NCI-H1092 treated with DMSO at 0.1 percent for 48 hours (cell line): ENCODE measurements at places on chromosomes 5 and 9.

DNA sequence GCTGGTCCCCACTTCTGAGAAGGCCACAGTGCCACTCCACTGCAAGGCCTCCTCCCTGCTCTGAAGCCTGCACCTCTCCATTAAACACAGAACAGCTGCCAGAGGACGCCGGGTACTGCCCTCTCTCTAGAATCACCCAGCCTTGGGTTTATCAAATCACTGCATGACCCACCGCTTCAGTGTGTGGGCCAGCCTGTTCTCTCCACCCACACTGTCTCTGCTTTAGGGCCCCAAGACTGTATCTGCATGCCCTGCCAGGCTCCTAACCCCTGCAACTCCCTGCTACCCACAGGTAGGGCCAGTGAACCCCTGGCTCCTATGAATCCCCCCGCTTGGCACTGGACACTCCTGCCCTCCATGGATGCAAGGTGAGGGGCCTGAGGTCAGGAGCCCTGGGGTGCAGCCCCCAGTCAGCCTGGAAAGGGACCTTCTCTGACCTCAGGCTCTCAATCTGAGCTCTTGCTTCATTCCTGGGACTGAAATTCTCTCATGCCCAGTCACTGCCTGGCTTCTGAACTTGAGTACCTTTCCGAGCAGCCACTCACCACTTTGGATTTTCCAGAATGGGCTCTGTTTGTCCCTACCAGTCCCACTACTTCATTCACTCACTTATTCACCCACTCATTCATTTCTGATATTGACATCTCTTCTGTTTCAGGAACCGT is 206.3 kb downstream of the GABBR2 start:
- DNase-seq: no peak

- no peak for DNase-seq
Observed at GRCh38 chr9:33297432-33297831, 7.1 kb downstream of the NFX1 start.

- DNase-seq: no peak
Observed at GRCh38 chr9:121233906-121234831, 32.5 kb upstream of the RAB14 start.

- DNase-seq: peak; percentile 40
Observed at GRCh38 chr5:13994621-13995253, 50.2 kb upstream of the DNAH5 start.

DNA sequence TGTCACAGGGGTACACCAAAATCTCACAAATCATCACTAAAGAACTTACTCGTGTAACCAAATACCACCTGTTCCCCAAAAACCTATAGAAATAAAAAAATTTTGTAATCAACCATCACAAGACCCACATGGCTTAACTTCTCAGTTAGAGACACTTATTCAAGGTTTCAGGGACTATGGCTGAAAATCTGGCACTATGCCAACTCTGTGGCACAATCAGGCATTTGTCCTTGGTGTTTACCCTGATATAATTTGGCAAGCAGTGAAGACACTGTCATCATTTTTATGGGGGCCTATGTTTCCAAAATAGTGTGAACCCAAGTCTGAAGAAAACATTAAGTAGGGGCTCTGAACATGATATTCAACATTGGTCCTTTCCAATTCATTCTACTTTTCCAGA is 59.0 kb downstream of the ZNF622 start:
- DNase-seq: no peak

GRCh38 chr5:168706655-168707069 is 127.5 kb upstream of the PANK3 start:
- peak; percentile 12 for DNase-seq

DNA sequence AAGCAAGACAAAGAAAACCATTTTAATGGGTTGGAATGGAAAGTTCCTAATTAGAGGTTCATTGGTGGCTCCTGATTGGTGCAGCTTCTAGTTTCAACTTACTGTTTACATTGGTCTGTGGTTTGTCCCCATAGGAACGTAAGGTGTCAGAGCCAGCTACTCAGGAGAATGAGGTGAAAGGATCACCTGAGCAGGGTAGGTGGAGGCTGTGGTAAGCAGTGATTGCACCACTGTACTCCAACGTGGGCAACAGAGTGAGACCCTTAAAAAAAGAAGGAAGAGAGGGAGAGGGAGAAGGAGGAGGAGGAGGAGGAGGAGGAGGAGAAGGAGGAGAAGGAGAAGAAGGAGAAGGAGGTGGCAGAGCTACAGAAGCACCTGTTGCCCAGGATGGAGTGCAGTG is 30.4 kb downstream of the KCNIP1 start:
- no peak for DNase-seq

DNA sequence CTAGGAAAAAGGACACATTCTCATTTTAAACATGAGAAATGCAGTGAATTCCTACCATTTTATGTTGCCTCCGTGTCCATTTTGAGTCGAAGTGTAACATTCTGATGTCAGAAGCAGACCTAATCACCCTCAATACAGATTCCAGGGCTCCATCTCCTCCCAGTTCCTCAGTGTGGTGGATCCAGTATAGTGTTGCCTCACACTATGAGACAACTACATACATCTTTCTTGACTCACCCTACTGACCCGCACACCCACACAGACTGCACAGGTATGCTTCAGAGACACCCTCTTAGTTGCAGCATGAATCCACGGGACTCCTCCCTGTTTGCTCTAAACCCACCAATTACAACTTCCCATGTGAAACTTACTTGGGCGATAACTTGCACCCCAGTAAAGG is 564.9 kb downstream of the SEMA5A start:
- DNase-seq: no peak

GRCh38 chr9:124000161-124000783 is 11.3 kb upstream of the LHX2 start:
- DNase-seq: peak; percentile 55

DNA sequence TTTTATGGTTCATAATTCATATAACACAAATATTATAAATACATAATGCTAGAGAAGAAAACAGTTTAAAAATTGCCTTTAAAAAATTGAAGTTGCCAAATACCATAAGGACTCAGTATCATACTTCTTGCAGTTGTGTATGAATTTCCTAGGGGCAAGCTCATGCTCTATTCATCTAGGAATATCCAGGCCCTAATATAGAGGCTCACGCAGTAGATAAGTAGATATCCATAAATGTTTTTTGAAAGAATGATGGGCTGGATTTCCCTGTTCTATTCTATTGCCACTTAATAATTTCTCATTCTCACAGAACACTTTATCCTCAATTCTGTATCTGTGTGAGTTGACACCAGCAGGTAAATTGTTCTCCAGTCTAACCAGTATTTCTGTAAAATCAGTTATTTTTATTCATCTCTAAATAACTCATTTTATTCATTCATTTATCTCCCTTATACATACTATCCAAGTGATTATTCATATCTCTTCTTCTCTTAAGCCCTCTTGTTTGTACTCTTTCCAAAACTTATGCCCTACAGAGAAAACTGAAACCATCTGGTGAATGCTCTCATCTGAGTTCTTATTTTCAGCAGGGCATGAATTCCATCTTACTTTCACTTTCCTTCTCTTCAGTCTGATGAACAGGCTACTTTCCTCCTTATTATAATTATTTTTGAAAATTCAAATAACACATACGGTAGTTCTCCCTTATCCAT is 97.1 kb downstream of the SLC44A1 start:
- no peak for DNase-seq

GRCh38 chr5:177503351-177504085 is 6.1 kb downstream of the DOK3 start:
- DNase-seq: no peak

DNA sequence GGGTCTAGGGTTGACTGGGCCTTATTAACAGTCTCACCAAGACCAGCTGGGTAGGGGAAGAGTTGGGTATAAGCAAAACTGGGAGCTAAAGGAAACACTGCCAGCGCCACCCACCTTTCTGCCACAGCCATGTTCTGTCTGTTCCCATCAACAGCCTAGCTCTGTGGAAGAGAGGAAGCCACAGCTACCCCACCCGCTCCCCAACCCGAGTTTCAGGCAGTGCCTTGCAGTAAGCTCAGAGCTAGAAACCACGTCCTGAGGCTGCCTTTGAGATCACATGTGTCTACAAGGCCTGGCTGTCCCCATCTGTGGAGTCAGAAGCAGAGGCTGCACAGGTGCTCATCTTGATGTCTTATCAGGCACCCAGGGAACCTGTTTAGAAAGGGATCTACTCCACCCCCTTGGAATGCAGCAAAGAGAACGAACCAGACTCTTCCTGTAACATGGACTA is 15.3 kb downstream of the HNRNPH1 start:
- DNase-seq: no peak
